ENCODE measurements at places on chromosomes 13 and 19. TPM values are rescaled to one million over a fixed set of nuclear protein-coding genes. Genes with fewer than 3 reads are reported as not detected.

The ELSPBP1 gene
- not detected for total RNA-seq

The ZNF763 gene
- total RNA-seq: 2.9 TPM

The ATP4A gene
- total RNA-seq: 8.2 TPM

The JUNB gene
- total RNA-seq: 219 TPM

The AKT1S1 gene
- total RNA-seq: 20.1 TPM

The RELB gene
- total RNA-seq: 11.9 TPM

The CEACAM1 gene
- 1.8 TPM for total RNA-seq

The IGSF23 gene
- not detected for total RNA-seq

All from body of pancreas (tissue), 4 donors.